Left renal cortex interstitium (tissue), 4 donors: ENCODE measurements at places on chromosomes 11 and 22. TPM values are rescaled to one million over a fixed set of nuclear protein-coding genes. Genes with fewer than 3 reads are reported as not detected.

- no peak for DNase-seq
Observed at GRCh38 chr22:35894464-35894878, 134.2 kb downstream of the RBFOX2 start.

ALKBH8 gene
- polyA plus RNA-seq = 11.2 TPM

- DNase-seq = no peak
Observed at GRCh38 chr11:94134651-94135512, 6.2 kb downstream of the PANX1 start.

DNA sequence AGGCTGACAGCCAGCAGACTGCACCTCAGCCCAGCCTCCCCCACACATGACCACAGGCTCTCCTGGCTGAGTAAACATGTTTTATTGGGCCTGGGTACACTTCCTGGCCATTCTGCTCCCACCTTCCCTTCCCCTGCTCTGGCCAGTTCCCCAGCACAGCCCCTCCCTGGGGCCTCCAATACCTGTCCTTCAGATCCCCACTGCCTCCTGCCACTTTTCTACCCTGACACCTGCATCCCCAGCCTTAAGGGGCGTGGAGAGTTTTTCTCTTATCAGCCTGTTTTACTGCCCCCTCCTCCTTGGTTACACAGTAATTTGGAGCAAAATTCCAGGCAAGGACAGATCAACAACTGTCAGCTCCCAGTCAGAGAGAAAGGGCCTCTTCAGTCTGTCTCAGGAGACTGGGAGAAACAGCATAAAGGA is at the start of gene ISX:
TSS of gene ISX (plus strand) at position 363 of the 423 bp plus-strand sequence. CDS start 930 bp downstream, outside the sequence.
- no peak for DNase-seq

- DNase-seq = no peak
Observed at GRCh38 chr11:2316169-2316962, 14.6 kb downstream of the TSPAN32 start.

DNA sequence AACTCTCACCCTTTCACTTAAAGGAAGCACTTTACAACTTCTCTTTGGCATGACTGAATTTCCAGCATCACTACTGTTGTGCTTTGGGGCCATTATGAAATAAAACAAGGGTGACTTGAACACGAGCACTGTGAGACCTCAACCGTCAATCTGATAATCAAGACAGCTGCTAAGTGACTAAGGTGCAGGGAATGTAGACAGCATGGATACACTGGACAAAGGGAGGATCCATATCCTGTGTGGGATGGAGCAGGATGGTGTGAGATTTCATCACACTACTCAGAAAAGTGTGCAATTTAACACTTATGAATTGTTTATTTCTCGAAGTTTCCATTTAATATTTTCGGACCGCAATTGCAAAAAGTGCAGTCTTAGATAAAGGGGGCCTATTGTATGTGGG is 16.1 kb upstream of the EXPH5 start:
- DNase-seq = no peak

IGSF9B gene
- 7.9 TPM for polyA plus RNA-seq

STX3 gene
- polyA plus RNA-seq = 62.0 TPM

SCUBE2 gene
- polyA plus RNA-seq = 7.9 TPM

UBQLN3 gene
- polyA plus RNA-seq = not detected

OR5B21 gene
- polyA plus RNA-seq = not detected

DNA sequence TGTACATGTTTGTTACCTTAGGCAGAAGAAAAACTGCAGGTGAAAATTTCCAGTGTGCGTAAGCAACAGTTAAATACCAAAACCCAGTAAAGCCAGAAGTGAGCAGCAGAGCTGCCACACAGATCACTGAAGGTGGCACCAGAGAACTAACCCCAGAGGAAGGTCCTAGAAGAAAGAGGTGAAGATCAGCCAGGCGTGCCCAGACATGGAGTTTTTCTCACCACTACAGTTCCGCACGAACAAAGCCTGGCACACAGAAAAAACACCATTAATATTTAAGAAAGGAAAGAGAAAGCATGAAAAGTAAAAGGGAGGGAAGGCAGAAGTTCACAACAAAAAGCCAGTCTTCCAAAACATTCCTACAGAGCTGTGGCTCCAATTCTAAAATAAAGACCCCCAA is 60.7 kb downstream of the STK33 start:
- no peak for DNase-seq

GRCh38 chr11:113023228-113023627 is 62.0 kb downstream of the NCAM1 start:
- DNase-seq = no peak

GRCh38 chr11:125110506-125110905 is 920 bp downstream of the TMEM218 start:
- DNase-seq = no peak

PAMR1 gene
- 11.2 TPM for polyA plus RNA-seq

GRCh38 chr22:49699476-49699875 is 128.2 kb downstream of the BRD1 start:
- no peak for DNase-seq

DNA sequence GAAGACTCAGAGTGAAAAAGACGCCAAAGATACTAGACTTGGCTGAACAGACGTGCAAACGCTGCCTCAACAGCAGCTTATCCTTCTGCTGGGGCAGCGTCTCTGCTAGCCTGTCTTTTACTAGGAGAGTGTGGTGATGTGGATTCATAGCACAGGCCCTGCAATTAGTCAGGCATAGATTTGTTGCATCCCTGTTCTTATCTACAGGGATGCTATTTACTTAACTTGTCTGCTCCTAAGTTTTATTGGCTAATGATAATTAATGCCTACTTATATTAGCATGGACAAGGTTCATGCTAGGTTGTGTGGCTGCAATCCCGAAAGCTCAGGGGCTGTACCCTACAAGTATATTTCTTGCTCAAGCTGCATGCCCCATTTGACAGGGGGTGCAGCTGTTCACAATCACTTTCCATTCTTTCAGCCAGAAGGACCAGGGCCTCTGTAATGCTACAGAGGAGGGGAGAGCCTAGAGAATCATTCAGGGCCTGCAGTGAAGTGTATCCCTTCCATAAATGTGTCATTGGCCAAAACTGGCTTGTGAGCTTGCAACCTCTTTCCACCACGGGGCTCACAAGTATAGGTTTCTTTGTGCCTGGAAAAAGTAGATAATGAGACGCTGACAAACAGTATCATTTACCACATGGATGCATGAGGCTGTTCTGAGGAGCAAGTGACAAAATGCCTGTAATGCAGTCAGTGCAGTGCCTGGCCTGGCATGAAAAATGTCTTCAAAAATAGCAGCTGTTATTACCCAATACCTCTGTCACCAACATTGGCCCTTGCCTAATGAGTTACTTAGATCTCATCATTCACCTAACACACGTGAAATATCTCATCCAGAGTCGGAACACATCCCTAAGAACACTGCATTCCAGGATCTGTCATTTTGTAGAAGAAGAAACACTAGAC is 685.8 kb upstream of the API5 start:
- DNase-seq = no peak

DNA sequence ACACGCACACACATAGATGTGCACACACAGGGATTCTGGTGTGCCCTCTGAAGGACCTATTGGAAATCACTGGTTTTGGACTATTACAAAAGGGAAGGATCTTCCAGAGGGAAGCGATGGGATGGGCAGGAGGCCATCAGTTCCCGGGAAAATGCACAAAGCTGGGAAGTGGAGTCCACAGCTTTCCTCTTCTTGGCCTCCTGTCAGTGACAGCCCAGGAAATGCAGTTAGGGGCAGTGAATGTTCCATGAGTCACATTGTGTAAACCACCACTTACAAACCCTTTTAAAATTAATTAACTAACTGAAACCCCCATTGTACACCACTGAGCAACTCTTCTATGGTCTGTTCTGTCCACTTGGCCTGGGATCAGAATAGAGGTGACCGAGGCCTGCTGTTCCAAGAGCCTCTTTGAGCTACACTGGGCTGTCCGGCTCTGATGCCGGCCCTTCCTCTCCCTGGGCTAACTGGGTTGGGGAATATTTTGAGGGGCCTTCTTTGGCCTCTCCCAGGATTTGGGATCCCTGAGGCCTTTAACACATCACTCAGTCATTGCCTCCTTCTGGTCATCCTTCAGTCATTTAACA is 137.7 kb downstream of the FEZ1 start:
- DNase-seq = no peak

DNA sequence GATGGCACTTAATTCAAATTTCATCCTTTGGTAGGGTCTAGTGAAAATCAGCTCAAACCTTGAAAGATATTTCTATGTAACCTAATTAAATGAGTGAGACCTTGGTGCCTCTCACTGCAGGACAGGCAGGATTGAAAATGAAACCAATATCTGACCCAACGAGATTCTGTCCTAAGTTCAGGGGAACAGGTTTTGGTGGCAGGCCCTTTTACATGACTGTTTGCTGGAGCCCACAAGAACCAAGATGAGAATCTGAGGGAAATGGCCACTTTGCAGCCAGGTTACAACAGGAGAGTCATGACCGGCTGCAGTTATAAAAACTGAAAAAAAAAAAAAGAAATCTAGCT is 130.2 kb downstream of the TRIM44 start:
- no peak for DNase-seq

- no peak for DNase-seq
Observed at GRCh38 chr11:77039491-77040400, 5.5 kb downstream of the B3GNT6 start.

DNA sequence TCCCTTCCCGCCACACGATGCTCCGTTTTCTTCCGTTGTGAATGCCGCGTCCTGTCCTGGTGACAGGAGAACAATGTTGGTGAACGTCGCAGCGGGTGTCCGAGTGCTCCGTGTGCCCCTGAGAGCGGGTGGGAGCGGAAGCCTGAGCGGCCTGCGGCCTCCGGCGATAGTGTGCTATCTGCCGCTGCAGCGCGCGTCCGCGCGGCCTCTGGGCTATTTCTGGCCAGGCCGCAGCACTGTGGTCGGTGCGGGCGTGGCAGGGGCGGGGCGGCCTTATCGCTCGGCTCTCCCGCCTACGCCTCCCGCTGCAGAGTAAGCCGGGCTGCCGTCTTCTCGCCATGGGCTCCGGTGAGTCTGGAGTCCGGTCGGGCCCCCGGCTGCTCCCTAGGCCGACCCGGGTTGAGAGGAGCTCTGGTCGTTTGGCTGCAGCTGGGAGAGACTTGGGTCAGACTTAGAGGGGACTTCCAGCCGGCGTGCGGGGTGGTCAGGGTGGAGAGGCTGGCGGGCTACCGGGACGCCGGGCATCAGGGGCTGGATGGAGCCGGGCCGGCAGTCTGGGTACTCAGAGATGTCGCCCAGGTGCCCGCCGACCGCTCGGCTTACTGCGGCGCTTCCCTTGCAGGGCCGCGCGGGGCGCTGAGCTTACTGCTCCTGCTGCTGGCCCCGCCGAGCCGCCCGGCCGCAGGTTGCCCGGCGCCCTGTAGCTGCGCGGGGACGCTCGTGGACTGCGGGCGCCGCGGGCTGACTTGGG is at the start of gene GP1BB:
TSS of gene GP1BB (plus strand) at position 308 of the 751 bp plus-strand sequence. CDS start at position 339, 31 bp downstream.
- no peak for DNase-seq

TUBA8 gene
- 2.7 TPM for polyA plus RNA-seq

DAGLA gene
- 5.5 TPM for polyA plus RNA-seq

MPEG1 gene
- 9.8 TPM for polyA plus RNA-seq

- DNase-seq = no peak
Observed at GRCh38 chr11:18393581-18394274, 635 bp upstream of the LDHA start.

THY1 gene
- polyA plus RNA-seq = 111 TPM

GRCh38 chr22:33811208-33811607 is 109.1 kb downstream of the LARGE1 start:
- no peak for DNase-seq

GRCh38 chr11:61954851-61955421 is 4.8 kb downstream of the BEST1 start:
- peak; percentile 39 for DNase-seq

MS4A3 gene
- 0.66 TPM for polyA plus RNA-seq

DNAJC4 gene
- 78.9 TPM for polyA plus RNA-seq

DNA sequence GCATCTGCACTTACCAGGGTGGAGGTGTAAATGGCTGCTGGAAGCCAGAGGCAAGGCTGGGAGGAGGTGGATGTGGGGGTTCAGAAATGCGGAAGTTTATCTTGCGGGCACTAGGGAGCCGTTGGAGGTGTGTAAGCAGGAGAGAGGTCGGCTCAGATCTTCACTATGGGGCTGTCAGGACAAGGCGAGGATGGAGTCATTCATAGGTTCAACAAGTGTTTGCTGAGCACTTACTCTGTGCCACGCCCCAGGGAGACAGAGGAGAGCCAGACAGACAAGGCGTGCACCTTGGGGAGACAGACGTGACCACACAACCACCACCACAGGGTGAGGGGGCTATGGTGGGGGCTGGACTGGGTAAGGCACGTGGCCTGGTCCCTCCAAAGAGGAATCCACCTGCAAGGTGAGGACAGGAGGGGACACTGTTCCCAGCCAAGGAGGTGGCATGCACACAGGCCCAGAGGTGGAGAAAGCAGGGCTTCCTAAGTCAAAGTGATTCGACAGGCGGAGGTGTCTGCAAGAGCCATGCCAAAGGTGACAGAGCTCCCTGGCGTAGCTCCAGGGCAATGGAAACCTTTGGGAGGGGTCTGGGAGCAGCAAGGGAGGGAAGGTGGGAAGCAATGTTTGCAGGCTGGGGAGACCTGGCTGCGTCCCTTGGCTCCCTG is 30.8 kb upstream of the TCF20 start:
- no peak for DNase-seq

DNA sequence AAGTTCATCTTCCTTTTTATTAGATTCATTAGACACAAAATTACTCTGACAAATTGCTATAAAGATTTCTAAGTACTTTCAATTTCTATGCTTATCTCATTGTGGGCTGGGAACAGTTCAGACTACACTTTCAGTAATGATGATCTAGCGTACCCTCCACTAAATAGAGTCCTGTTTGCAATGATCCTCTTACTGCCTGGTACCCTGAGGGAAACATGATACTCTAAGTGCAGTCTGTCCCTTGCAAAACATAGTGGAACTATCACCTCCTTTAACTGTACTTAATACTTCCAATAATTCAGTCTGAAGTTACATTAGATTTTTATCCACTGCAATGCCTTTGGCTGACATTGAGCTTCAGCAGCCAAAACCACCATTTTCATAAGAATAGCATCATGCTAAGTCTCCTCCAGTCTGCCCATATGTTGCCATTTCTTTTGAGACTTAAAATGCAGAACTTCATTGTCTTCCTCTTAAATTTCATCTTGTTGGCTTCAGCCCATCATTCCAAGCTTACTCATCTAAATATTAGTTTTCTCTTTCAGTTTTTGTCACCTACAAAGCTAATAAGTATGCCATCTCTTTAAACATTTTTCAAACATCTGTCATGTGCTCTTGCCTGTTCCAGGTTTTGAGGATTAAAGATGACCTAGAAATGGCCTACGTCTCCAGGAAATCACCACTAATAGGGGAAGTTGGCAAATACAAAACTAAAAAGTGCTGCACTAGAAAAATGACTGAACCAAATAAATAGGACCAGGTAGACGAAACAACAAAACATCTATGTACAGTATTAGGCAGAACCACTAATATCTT is 55.5 kb downstream of the PAK1 start:
- DNase-seq = no peak

OR52H1 gene
- not detected for polyA plus RNA-seq

- no peak for DNase-seq
Observed at GRCh38 chr11:76823481-76824028, 37.2 kb upstream of the ACER3 start.

DNA sequence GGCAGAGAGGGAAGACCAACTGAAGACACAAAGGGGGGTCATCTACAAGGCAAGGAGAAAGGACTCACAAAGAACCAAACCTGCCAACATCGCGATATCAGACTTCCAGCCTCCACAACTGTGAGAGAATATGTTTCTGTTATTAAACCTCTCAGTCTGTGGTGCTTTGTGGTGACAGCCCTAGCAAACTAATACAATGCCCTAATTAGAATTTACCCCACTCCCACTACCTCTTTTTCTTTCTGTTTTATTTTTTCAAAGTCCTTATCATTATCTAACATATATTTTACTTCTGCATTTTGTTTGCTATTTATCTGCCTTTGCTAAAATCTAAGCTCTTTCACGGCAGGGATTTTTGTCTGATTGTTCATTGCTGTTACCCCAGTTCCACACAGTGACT is 2.5 kb upstream of the OR52D1 start:
- no peak for DNase-seq
